Activated T-cell treated with anti-CD3 and anti-CD28 coated beads for 24 hours (primary cell): ENCODE measurements at places on chromosomes 13 and 19.
A peak's percentile ranks its signal among the peaks of the same experiment; 100 is the strongest.

GRCh38 chr13:101691341-101691860, 238.9 kb downstream of the ITGBL1 start:
- DNase-seq, result no peak

- DNase-seq, result no peak
Measured at GRCh38 chr19:2982561-2982960, 5.2 kb downstream of the TLE6 start.

- DNase-seq, result no peak
Measured at GRCh38 chr13:42524487-42525034, 49.4 kb upstream of the TNFSF11 start.

GRCh38 chr19:58575183-58576041, 2.3 kb upstream of the MZF1 start:
- DNase-seq, result peak; percentile 72

DNA sequence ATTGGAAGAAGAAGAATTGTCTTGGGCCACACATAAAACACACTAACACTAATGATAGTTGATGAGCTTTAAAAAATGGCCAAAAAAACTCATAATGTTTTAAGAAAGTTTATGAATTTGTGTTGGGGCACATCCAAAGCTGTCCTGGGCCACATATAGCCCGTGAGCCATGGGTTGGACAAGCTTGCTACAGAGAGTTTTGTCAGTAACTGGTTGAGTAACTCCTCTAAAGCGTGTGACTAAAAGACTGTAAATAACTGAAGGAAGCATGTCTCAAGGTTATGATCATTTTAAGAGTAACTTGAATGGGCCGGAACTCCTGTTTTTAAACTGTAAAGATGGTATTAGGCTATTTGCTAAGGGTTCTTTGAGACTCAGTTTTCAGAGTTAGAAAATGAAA, 118.0 kb downstream of the KL start:
- no peak for DNase-seq

DNA sequence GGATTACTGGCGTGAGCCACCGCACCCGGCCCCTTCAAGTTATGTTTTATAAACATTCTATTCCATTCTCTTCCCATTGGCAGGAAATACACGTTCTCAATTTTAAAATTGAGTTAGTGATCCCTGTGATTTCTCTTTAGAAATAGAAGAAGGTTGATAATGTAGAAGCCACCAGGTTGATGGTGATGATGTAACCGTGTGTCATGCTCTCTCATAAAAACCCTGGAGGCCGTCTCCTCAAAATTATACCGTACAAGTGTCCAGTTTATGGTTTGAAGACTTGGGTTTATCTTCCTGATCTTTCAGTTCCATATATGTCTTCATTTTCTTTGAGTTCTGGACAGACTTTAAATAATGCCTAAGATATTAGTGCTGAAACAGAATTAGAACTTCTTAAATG, 32.2 kb downstream of the COG3 start:
- DNase-seq, result no peak

DNA sequence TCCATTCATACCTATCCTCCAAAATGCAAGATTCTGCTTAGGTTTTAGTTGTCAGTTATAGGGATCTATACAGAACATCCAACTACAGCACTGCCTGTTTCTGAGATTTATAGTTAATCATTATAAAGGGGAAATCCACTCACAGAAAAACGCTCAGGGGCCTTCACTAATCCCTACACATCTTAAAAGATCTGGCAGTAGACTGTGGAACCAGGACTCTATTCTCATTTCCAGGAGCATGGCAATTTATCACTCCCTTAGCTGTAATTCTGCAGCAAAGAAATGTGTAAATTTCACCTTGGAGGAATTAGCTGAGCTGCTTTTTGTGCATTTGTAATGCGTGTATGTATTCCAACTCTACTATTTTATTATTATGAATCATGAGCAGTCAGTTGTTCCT, 1128.1 kb upstream of the PRR20A start:
- DNase-seq, result no peak

DNA sequence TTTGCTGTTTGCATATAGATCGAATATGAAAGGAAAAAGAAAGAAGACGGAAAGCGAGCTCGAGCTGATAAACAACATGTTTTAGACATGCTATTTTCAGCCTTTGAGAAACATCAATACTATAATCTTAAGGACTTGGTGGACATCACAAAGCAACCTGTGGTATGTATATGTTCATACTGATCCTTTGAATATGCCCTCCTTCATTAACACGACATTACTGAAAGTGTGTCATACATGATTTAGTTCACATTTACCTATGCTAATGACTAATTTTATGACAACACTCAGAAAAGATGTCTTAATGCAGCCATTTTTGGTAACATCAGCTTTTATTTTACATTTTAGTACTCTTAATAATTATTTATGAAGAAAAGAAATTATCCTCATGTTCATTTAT, 66.4 kb upstream of the KCTD4 start:
- no peak for DNase-seq

DNA sequence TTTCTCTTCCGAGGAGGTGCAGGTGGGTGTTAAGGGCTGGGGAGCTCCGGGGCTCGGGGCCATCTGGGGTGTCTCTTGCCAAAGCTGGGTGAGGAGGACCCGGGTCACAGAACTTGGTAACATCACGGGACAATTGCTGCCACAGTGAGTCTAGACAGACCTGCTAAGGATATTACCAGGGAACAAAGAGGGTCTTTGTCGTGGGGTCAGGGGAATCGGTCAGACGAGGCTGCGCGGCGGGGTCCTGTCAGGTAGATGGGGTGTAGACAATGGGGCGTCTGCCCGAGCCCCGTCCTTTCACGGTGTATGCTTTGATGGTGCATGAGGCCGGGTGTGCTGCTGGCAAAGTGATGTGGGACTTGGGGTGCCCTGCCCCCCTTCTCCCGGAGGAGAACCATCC, 7.8 kb downstream of the PGPEP1 start:
- no peak for DNase-seq

- DNase-seq, result peak; percentile 19
Measured at GRCh38 chr13:39779337-39780265, 124.1 kb downstream of the COG6 start.

- DNase-seq, result no peak
Measured at GRCh38 chr19:29268721-29269393, 55.9 kb upstream of the UQCRFS1 start.

GRCh38 chr13:80665792-80666333, 324.9 kb upstream of the SPRY2 start:
- DNase-seq, result no peak

DNA sequence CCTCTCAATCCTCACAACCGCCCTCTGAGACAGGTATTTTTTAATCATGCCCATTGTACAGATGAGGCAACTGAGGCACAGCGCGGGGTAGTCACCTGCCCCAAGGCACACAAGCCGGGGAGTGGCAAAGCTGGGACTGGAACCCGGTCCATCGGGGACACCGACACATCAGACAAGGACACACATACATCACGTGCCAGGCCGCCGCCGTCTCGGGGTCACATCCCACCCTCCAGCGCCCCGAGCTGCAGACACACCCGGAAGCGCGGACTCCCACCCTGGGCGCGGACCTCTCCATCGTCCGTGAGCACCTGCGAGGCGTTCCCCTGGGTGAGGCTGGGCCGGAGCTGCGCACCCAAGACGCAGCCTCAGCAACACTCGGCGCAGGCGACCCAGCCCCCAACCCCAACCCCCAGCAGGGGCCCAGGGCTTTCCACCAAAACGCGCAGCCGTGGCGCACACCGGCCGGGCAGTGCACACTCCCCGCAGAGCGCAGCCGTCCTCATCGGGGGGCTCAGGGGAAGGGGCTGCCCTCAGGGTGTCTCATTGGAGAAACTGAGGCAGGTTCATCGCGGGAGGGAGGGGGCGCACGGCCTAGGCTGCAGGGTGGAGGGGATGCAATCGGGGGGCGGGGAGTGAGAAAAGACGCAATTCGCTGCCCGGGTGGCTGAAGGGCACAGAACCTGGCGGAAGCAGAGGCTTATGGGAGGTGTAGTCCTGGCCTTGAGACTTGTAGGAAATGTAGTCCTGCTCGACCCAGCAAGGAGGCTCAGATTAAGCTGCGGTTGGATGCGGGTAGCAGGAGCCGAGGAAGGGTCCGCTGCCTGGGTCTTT, 1.9 kb upstream of the LMTK3 start:
- peak; percentile 68 for DNase-seq

- DNase-seq, result no peak
Measured at GRCh38 chr13:49044836-49045235, 69.1 kb downstream of the FNDC3A start.

DNA sequence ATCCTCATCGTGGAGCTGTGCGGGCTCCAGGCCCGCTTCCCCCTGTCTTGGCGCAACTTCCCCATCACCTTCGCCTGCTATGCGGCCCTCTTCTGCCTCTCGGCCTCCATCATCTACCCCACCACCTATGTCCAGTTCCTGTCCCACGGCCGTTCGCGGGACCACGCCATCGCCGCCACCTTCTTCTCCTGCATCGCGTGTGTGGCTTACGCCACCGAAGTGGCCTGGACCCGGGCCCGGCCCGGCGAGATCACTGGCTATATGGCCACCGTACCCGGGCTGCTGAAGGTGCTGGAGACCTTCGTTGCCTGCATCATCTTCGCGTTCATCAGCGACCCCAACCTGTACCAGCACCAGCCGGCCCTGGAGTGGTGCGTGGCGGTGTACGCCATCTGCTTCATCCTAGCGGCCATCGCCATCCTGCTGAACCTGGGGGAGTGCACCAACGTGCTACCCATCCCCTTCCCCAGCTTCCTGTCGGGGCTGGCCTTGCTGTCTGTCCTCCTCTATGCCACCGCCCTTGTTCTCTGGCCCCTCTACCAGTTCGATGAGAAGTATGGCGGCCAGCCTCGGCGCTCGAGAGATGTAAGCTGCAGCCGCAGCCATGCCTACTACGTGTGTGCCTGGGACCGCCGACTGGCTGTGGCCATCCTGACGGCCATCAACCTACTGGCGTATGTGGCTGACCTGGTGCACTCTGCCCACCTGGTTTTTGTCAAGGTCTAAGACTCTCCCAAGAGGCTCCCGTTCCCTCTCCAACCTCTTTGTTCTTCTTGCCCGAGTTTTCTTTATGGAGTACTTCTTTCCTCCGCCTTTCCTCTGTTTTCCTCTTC, 6.3 kb downstream of the MYADM start:
- DNase-seq, result no peak

DNA sequence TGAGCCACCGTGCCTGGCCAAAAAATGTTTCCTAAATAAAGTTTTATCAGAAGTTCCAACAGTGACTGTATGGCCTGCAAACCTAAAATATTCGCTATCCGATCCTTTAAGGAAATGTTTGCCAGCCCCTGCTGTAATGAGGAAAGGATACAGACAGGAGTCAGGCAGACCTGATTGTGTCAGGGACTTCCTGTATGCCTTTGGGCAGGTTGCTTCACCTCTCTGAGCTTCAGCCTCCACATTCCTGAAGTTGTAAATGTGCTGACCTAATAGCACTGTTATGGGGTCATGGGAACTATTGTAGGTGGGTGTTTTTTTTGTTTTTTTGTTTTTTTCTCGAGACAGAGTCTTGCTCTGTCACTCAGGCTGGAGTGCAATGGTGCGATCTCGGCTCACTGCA, 6.2 kb downstream of the ABHD8 start:
- no peak for DNase-seq

DNA sequence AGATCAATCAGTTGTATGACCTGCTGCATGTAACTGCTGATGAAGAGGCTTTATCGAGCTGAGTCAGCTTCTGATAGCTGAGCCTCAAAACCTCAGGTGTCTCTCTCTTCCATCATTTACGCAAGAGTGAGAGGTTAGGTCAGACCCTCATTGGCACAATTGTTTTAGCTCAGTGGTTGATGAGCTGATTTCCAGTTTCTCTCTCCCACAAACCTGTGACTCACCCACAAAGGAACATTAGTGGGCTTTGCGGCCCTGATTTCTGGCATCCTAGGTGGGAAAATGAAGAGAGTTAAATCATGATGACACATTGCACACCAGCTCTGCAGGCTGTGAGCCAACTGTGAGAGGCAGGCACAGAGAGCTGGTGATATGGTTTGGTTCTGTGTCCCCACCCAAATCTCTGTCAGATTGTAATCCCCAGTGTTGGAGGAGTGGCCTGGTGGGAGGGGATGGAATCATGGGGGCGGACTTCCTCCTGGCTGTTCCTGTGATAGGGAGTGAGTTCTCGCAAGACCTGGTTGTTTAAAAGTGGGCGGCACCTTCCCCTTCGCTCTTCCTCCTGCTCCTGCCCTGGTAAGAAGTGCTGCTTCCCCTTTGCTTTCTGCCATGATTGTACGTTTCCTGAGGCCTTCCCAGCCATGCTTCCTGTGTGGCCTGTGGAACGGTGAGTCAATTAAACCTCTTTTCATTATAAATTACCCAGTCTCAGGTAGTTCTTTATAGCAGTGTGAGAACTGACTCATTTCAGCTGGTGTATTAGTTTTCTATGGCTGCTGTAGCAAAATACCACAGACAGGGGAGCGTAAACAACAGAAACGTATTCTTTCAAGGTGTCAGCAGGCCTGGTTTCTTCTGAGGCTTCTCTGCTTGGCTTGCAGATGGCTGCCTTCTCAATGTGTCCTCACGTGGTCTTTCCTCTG, 33.5 kb upstream of the TMTC4 start:
- DNase-seq, result no peak

DNA sequence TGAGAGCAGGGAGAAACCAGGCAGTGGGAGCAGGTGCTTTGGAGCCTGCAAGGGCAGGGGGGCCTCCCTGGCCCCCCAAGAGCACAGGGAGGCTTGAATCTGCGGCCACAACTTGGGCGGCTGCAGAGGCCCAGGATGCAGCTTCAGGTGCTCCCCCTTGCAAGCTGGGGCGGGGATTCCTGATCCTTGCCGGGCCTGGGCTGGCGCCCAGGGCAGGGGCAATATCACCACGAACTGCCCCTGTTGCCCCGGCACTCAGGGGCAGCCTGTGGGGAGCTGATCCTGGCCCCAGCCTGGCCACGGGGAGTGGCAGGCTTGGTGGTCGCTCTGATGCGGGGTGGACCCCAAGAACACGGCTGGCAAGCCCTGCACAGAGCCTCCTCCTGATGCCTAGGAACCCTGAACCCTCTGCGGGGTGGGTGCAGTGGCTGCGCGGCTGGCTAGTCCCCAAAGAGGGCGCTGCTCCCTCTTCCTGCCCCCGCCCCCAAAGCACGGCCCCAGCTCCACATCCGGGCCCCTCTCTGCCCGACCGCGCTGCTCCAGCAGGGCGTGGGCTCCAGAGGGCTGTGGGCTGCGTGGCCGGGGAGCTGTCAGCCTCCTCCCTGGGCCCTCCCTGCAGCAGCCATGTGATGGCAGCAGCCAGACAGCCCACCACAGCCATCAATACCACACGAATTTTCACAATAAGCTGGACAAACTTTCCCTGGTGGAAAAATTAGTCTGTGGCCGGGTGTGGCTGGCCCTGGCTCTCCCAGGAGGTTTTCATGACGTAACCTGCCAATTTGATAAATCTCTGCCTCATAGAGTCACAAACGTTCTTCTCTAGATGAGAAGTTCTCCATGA, 21.0 kb downstream of the TNFSF9 start:
- peak; percentile 50 for DNase-seq

GRCh38 chr13:83995930-83996329, 113.7 kb upstream of the SLITRK1 start:
- no peak for DNase-seq
